ENCODE measurements at places on chromosomes 11 and 22. TPM values are rescaled to one million over a fixed set of nuclear protein-coding genes. Genes with fewer than 3 reads are reported as not detected.

The TRPM5 gene
- polyA plus RNA-seq = not detected

The EMID1 gene
- not detected for polyA plus RNA-seq

The SLC22A9 gene
- polyA plus RNA-seq = not detected

The C11orf52 gene
- not detected for polyA plus RNA-seq

The OR2AT4 gene
- polyA plus RNA-seq = not detected

The OR52I2 gene
- polyA plus RNA-seq = not detected

The TIMP3 gene
- polyA plus RNA-seq = not detected

DNA sequence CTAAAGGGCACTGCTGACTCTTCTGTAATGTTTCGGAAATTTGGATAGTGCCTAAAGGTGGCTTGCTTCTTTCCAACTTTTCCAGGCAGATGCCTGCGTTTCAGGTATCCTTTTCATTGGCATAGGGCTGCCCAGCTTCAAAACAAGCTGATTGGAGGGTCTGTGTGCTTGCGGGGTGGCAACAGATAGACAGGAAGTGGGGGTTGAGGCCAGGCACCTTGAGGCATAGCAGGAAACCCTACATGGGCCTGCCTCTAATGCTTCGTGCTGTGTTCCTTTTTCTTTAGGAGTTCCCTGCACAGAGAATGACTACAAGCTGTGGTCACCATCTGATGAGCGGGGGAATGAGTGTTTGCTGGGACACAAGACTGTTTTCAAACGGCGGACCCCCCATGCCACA, 92.2 kb upstream of the SORL1-AS1 start:
- DNase-seq = no peak

DNA sequence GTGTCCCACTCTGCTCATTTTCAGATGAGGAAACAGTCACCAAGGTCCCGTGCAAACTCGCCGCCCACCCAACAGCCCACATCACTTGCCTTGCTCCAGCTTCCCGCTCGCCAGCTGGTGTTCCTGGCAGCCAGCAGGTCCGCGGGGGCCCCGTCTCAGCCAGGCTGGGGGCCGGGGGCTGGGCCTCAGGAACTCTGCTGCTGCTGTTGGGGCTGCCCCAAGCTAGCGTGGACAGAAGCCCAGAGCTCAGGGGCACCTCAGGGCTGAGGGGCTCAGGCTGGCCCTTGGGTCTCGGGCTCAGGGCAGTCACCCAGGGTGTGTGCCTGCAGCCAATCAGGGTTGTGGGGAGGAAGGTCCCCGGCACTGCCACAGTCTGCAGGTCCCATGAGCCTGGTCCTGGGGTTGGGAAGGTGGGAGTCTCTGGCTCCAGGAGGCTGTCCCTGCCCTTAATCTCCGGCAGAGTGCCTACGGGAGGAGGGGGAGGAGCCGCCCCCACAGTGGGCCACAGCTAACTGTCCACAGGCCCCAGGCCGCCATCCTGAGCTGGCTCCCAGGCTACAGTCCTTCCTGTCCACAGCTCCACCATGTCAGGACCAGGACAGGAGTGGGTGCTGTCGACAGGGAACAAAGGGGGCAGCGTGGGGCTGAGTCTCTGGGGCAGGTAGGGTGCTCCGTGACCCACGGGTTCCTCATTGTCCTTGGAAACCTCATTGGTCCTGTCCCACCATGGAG, 65.2 kb downstream of the ARFGAP3 start:
- no peak for DNase-seq

DNA sequence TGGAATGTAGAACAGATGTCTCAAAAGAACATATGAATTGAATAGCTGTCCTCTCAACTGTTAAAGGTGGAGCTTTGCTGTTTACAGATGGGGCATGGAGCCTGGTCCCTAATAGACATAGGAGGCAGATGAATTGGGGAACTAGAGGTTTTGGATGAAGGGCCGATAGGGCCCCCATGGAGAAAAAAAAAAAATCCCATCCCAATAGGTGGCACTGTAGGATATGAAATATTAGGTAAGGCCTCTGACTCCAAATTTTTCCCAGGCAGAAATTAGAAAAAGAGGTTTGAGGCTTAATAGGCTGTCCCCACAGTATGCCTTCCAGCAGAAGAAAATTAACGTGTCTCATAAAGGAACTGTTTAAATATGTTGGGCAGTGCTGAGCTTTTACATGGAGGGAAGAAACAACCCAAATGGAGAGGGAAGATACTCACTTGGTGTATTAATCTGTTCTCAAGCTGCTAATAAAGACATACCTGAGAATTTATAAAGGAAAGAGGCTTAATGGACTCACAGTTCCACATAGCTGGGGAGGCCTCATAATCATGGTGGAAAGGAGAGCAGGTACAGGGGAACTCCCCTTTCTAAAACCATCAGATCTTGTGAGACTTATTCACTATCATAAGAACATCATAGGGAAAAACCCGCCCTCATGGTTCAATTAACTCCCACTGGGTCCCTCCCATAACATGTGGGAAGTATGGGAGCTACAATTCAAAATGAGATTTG, 30.1 kb upstream of the TMEM45B start:
- no peak for DNase-seq

GRCh38 chr22:35914665-35915476, 113.8 kb downstream of the RBFOX2 start:
- no peak for DNase-seq

DNA sequence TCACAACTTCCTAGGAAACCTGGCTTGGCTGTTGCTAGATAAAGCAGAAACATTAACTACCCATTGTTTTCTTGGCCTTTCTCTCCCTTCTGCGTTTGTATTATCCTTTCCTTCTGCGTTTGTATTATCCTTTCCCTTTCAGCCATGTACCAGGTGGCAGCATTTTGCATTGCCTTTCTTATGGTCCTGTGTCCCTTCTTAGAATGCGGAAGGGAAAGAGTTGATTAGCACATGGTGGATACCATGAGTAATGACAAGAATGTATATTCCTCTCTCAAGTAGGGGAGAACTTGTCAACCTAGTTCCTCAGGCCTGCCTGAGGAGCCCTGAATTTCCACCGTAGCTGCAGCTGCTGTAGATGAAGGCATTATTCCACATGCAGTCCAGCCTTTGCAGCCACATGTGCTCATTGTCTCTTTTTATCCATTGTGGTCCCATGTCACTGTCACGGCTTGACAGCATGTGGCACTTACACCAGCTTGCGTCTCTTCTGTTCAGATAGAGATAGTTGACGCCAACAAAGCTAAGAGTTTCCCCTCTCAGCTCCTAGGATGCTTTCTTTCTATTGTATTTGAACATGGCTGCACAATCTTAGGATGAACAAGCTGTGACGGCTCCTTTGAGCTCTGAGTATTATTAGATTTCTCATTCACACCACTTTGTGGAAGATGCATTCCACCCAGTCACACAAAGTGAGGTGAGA, 44.8 kb downstream of the SLN start:
- DNase-seq = no peak

- DNase-seq = no peak
These were observed 1.2 kb downstream of the RAB6A start for GRCh38 chr11:73759610-73760134.

DNA sequence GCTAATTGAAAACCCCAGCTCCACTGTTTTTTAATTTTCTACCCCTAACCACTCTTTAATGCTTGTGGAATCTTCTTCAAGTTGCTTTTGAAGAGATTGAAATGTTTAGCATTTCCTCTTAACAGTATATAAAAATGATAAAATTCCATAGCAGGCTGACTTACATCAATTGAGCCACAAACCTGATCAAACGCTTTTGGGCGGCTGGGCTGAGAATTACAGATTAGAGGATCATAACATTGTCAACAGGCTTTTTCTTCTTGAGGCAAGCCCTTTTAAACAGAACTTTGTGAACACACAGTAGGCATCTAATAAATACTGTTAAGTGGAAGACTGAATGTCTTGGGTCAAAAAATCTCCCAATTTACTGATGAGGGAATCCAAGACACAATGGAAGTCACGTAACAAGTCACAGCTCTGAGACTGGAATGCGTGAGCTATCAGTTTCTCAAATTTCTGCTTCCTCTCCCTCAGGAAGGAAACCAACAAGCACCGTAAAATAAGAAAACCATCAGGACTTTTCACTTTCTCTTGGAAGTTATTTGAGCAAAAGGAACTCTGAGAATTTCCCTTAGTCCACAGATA, 50.0 kb upstream of the CCDC89 start:
- no peak for DNase-seq

DNA sequence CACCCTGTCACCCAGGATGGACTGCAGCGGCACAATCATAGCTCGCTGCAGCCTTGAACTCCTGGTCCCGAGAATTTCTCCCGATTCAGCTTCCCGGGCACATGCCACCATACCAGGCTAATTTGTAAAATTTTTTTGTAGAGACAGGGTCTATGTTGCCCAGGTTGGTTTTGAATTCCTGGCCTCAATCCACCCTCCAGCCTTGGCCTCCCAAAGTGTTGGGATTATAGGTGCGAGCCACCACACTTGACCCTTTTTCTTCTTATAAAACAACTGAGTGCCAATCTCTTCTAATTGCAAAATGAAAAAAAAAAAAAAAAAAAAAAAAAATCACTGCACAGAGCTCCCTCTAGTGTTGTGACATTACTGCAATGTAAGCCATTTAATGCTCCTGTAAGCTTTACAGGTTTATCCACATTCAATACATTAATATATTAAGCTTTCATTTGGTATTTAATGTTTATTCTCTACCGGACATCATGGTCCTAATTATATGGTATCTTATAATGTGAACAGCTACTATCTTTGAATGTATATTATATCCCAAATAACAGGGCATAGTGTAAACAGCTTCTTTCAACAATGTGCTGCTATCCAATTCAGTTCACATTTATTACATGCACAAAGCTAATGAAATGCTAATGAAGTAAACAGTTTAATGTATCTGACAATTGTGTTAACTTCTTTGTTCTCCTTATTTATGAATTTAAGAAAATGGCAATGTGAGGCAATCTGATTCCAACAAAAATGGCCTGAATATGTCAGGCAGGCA, 44.6 kb downstream of the COPB1 start:
- DNase-seq = peak; percentile 18

- no peak for DNase-seq
These were observed 70.5 kb upstream of the BLID start for GRCh38 chr11:122186439-122187080.

DNA sequence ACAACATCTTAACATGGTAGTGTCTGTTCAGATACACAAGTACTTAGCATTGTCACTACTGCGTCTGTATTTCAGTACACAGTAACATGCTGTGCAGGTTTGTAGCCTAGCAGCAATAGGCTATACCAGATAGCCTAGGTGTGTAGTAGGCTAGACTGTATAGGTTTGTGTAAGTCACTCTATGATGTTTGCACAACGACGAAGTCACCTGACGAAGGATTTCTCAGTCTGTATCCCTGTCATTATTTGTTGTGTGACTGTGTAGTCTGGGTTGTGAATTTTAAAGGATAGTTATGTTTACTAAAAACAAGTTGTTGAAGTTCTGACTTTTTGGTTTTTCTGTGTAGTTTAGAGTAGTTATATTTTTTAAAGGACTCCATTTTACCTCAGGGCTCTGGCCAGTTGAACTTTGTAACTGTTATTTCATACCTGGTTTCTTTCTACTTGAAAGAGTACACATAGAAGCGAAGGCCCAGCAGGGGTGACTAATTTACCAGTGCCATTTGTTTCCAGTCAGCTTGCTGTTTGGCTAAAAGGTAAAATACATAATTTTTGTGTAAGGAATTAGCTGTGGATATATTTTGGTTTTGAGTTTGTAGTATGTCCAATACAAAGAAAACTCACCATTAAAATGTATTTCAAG, 72.3 kb downstream of the PPP6R3 start:
- no peak for DNase-seq

- no peak for DNase-seq
These were observed 753.0 kb downstream of the NTM start for GRCh38 chr11:132123449-132123848.

- DNase-seq = no peak
These were observed 110.3 kb upstream of the PITPNB start for GRCh38 chr22:28029201-28029948.

DNA sequence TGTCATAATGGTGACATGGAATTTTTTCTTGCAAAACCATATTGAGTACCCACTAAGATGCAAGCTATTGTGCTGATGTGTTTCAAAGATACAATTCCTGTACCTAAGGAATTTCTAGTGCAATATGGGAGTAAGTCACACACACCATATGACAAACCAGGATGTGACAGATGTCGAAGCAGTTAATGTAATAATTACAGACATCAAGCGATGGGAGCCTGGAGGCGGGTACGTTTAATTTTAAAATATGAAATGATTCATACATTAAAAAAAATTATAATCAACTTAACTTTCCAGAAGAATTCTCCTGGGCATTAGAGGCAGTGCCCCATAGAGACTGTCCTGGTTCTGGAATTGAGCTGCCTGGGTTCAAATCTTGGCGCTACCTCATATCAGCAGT, 6.0 kb downstream of the SYCE3 start:
- DNase-seq = no peak
